ENCODE measurements at places on chromosomes 7 and 10. TPM values are rescaled to one million over a fixed set of nuclear protein-coding genes. Genes with fewer than 3 reads are reported as not detected.

Gene ARHGEF5
- total RNA-seq: not detected

Gene ZNF727
- total RNA-seq: not detected

Gene CPED1
- total RNA-seq: not detected

Gene BTBD16
- not detected for total RNA-seq

Gene CALHM1
- 0.18 TPM for total RNA-seq

Gene MTPN
- 281 TPM for total RNA-seq

Gene PTF1A
- total RNA-seq: not detected

Gene NPFFR1
- total RNA-seq: not detected

Gene DOCK4
- 2.8 TPM for total RNA-seq

Gene IGF2BP3
- 108 TPM for total RNA-seq

Gene ITGA8
- not detected for total RNA-seq

Gene NODAL
- not detected for total RNA-seq

Gene CALN1
- total RNA-seq: not detected

Gene PTN
- total RNA-seq: not detected

Gene TUBAL3
- not detected for total RNA-seq

GRCh38 chr10:5594271-5595049 is 69.7 kb downstream of the CALML3 start:
- peak; percentile 51 for DNase-seq

GRCh38 chr7:74174606-74175082 is 488 bp downstream of the EIF4H start:
- peak; percentile 59 for DNase-seq

DNA sequence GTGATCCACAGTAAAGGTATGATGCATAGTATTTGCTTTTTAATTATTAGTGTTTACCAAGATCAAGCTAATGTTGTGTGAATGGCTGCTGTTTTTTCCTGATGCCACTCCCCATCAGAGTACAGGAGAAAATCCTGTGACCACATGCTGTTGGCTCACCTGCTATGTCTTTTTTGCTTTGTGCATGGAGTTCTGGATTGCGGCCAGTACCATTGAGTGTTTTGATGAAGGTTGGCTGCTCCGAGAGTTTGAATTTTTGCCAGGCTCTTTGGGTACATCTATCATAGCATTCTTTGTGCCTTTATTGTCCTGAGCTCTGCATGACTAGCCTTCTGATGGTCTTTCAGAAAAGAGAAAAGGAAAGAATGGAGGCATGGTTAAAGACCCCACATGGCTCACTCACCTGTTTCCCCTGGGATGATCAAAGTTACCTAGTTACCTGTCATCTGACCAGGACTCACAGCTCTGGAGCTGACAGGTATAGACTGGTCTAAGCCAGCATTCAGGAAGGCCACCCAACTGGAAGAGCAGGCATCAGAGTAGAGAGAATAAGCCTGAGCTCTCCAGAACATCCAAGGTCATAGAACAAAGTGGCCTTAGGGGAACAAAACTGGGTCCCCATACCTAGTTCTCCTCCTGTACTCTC is 11.8 kb upstream of the SGPL1 start:
- no peak for DNase-seq

DNA sequence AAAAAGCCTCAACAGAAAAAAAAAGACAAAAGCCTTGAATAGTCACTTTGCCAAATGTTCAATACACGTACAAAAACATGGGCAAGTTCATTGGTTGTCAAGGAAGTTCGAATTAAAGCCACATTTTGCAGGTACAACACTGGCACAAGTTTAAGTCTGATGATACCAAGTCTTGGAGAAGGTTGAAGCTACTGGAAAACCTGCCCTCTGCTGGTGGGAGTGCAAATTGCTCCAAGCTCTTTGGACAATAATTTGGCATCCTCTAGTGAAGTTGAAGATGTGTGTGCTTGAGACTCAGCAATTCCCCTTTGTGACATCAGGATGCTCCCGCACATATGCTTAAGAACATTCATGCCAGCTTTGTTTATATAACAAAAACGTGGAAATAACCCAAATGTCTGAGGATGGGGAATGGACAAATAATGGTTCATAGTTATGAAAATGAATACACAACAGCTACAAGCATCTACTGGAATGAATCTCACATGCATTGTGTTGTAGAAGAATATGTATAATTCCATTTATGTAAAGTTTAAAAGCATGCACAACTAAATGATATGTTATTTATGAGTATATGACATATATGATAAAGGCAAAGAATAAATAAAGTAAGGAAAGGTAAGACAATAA is 120.0 kb upstream of the PLPP4 start:
- peak; percentile 49 for DNase-seq

- DNase-seq: no peak
These were observed 57.6 kb downstream of the LRRTM3 start for GRCh38 chr10:66983475-66983818.

DNA sequence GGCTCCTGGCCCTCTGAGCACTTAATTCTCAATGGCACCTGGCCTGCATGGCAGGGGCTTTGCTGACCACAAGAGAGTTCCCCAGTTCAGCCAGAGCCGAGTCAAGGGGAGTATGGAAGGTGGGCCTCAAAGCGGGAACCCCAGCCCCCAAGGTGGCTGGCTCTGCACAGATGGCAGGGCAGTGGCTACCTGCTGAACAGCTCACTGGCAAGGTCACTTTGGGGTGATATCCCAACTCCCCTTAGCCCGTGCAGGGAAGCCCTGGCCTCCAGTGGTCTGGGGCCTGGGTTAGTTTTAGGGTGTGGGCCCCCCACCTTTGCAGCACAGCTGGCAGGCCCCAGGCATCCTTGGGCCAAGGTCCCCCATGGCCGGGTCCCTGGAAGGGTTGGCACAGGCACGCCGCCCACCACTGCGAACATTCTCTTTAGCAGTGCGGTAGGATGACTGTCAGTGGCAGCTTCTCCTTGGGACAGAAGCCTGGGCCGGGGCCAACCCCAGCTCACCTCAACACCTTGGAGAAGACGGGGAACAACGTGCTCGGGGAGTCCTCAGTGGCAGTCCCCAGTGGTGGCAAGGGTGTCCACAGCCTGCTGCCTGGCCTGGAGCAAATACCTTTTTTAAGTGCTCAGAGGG is 36.8 kb downstream of the PPIF start:
- no peak for DNase-seq

DNA sequence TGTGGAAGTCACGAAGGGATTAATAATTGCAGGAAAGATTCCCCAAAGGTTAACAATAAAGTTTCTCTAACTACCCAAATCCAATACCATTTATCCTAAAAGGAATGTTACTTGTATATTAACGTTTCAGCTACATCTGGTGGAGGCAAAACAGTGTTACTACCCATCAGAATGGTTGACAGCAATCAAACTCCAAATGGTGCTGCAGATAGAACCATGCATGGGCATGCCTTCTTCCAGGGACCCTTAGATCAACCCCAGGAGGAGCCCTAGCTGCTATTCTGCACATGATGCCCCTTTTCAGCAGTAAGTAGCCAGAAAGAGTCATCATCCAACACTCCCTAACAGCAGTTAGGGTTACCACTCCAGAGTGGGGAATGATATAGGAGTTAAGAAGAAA is 336.3 kb downstream of the GRID1 start:
- no peak for DNase-seq

DNA sequence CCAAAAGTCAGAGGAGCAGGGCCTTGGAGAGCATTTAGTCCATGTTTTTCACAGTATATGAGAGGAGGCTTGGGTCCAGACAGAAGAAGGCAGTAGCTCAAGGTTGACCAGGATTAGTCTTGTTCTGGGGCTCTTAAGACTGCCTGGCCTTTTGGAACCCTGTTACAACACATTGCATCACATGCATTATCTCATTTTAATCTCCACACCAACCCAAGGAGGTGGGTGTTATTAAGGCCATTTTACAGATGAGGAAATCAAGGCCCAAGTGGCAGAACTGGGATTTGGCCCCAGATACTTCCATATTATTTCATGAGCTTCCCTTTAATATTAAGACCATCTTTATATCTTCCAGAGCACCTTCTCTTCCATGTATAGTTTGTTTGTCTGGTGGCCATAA is 38.8 kb downstream of the RPS24 start:
- DNase-seq: no peak

GRCh38 chr7:147300293-147300692 is 1183.7 kb downstream of the CNTNAP2 start:
- no peak for DNase-seq

GRCh38 chr7:3356173-3356572 is 55.1 kb downstream of the SDK1 start:
- DNase-seq: no peak

DNA sequence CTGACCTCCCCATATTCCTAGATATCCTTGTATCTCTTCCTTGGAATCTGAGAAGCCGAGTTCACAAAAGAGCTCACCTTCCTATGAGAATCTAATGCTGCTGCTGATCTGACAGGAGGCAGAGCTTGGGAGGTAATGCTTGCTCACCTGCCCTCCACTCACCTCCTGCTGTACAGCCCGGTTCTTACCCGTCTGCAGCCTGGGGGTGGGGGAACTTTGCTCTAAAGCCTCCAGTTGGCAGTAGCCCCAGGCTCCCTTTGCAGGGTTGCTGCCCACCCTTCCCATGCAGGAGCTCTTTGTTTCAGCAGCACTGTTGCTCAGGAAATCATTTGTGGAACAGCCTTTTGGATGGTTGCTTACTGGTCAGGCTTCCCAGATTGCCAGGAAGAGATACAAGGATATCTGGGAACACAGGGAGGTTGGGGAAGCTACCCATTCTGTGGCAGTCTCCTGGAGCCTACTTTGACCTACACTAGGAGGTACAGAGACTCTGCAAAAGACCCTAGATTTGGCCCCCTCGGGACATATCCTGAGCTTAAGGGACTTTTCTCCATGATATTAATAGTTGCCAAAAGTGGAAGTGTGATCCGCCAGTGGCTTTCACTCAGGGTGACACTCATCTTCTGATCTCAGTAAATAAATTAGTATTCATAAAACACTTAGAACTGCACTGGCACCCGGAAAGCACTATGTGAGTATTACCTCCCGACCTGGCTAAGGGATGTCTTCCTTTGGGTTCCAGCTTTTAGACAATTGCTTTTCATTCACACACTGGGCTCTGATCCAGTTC is 363.7 kb upstream of the PODXL start:
- DNase-seq: no peak

DNA sequence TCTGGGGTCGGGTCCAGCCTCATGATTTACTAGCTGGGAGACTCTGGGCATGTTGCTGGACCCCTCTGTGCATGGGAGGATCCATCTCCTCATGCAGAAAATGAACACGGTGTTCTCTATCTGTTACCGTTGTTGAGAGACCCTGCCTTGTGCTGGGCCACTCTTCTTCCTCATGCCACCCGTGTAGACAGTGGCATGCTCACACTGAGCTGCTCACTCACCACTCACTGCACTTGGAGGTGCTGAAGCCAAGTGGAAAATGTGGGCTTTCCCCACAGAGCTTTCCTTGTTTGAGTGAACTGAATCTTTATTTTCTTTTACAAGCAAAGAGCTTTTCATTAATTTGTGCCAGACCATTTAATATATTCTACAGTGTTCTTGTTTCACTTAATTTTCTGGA is 77.5 kb upstream of the GDF10 start:
- DNase-seq: no peak

- no peak for DNase-seq
These were observed 66.4 kb downstream of the AKR1D1 start for GRCh38 chr7:138142583-138143201.

GRCh38 chr7:23470330-23471105 is at the start of gene IGF2BP3:
TSS of gene IGF2BP3 (minus strand) at chr7:23470491. CDS start at chr7:23470110, 381 bp downstream.
- peak; percentile 93 for DNase-seq

DNA sequence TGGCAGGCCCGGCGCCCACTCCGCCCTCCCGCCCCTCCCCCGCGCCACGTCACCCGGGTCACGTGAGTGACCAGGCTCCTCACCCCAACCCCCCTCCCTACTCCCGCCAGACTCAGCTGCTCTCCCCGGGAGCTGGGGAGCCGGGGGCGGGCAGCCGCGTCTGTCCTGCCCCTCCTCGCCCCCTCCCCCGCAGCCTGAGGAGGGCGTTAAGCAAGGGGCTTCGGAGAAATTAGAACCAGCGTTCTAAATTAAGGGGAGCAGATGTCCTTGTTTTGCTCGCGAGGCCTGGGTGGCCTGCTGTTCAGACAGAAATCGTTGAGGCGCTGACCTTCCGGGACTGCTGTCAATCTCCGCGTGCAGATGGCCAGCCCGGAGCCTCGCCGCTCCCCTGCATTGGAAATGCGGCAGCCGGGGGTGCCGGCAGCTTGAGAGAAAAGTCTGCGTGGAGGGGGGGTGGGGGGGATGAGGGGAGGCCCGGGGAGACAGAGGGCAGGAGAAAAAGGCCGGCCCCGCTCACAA is 102.2 kb upstream of the ZNF438 start:
- DNase-seq: peak; percentile 24

- DNase-seq: no peak
These were observed 262.2 kb downstream of the AUTS2 start for GRCh38 chr7:69860486-69860885.

DNA sequence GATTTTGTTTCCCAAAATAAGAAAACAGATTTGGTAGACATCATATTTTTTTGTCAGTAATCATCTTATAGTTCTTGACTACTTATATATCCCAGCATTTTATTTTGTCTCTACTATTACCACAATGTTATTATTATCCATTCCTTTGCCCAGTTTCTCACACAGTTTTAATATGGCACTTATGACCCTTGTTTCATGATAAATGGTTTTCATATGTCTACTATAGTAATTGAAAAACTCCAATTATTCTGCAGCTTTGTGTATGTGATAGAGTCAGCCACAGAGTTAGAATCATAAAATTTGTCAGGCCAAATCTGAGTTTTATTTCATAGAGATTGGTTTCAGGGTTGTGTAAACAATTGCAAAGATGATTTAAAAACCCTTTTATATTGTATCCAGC is 203.9 kb downstream of the MALRD1 start:
- no peak for DNase-seq

- DNase-seq: no peak
These were observed 143.8 kb downstream of the ZNF438 start for GRCh38 chr10:30887839-30888238.

GRCh38 chr7:157009170-157009777 is 1.2 kb downstream of the MNX1 start:
- no peak for DNase-seq

DNA sequence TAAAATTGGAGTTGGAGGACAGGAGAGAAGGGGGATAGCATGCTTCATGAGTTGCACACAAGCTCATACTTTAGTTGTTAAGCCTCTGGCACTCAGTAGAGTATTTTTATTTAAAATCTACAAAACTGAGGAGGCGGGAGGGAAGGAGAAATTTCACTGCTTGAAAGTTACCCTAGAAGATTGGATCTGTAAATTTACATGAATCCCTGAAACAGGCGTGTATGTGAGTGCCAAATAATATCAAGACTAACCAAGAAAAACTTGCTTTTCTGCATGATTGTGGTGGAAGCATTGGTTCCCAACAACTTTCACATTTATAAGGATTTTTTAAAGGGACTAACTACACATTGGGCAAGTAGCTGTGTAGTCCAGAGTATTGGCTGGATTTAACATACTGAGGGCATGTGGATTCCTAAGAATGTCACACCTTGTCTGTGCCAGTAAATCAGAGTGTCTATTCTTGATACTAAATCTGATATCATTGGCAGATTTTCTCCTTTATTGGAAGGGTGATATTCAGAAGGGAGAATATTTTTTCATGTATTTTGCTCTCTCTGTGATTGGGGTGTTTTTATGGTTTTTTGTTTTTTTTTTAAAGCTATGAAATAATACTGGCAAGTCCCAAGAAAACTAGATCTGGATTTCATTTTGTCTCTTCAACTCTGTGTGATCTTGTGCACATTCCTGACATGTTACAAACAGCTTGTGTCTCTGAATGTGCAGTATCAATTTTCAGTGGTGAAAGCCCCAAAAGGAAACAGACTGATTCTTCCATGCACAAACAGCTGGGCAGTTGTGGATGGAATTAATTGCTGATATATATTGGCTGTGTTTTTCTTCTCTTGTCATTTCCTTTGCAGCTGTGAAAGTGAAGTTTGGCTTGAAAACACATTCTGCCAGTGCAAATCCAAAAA is 67.2 kb downstream of the ADD3 start:
- DNase-seq: peak; percentile 23

GRCh38 chr10:121608469-121609190 is 10.4 kb upstream of the FGFR2 start:
- peak; percentile 26 for DNase-seq
